ENCODE measurements at places on chromosomes 2 and 18. TPM values are rescaled to one million over a fixed set of nuclear protein-coding genes. Genes with fewer than 3 reads are reported as not detected.

- peaks cover 5% of the 10 kb centered on the region for H3K27me3 ChIP-seq
- DNase-seq = no peak
- no peaks in the 10 kb centered on the region for H3K4me1 ChIP-seq
- H3K27ac ChIP-seq = no peak overlapping the region
Observed at GRCh38 chr18:22594155-22594690, 176.5 kb upstream of the CTAGE1 start.

DNA sequence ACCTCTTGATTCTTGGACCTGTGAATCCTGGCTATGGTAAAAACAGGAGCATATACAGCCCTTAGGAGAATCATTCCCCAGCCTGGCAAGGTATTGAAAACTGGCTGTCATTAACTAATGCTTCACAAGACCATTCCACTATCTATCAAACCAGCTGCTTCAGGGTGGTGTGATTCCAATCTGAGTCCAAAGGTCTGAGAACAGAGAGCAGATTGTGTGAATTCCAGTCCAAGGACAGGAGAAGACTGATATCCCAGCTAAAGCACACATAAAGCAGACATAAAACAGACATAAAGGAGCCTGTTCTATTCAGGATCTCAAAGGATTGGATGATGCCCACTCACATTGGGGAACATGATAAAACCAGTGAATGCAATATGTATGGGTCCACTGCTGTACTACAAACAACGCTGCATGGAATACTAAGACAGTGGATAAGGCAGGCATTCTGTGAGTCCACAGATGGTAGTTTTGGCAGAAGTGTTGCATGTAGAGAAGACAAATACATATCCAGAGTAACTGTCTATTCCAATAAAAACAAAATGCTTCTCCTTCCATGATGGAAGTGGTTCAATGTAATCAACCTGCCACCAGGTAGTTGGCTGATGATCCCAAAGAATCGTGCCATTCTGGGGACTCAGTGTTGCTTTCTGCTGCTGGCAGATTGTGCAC, 363.9 kb downstream of the KCNJ3 start:
- no peaks in the 10 kb centered on the region for H3K27me3 ChIP-seq
- no peak overlapping the region for H3K4me3 ChIP-seq
- DNase-seq = no peak
- no peaks in the 10 kb centered on the region for H3K4me1 ChIP-seq

DNA sequence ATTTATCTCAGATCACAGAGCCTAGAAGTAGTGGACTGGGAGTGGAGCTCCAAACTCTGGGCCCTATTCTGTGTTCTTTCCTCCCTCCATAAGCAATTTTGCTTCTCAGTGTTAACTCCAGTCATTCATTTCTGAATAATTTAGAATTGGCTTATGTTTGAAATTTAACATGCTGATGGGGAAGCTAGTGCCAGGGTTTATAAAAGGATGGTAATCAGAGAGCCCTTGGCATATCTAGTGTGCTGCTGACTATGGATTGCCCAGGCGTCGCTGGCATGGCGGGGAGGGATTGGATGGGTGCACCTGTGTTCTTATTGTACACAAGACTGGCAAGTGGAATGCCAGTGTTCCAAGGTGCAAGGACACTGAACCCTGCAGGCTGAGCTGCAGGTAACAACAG, 177.1 kb downstream of the ACOXL start:
- DNase-seq = no peak
- no peak overlapping the region for H3K4me3 ChIP-seq
- H3K4me1 ChIP-seq = peaks cover 7% of the 10 kb centered on the region
- no peaks in the 10 kb centered on the region for H3K36me3 ChIP-seq

- H3K27me3 ChIP-seq = no peaks in the 10 kb centered on the region
- H3K4me1 ChIP-seq = peaks cover 27% of the 10 kb centered on the region
- no peaks in the 10 kb centered on the region for H3K36me3 ChIP-seq
- DNase-seq = no peak
Observed at GRCh38 chr2:37916512-37917082, 8.5 kb upstream of the RMDN2 start.

DNA sequence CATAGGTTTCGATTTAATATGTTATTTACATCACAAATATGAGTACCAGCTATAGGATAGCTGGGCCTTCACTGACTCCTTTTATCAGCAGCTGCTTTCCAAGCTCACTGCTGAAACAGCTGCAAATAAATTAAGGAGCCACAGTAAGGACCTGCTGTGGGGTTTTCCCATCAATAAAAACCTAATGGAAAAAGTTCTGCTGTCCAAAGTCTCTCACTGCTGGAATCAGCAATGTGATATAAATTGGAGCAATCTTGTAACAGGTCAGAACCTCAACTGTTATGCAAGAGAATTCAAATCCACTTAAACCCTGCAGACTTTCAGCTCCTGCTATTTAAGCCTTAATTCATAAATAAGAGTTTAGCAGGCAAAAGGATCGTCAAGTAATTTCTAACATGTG, 61.3 kb downstream of the NEB start:
- no peak overlapping the region for H3K27ac ChIP-seq
- H3K4me1 ChIP-seq = peaks cover 13% of the 10 kb centered on the region
- peaks cover 14% of the 10 kb centered on the region for H3K27me3 ChIP-seq
- H3K4me3 ChIP-seq = no peak overlapping the region
- no peaks in the 10 kb centered on the region for H3K36me3 ChIP-seq

DNA sequence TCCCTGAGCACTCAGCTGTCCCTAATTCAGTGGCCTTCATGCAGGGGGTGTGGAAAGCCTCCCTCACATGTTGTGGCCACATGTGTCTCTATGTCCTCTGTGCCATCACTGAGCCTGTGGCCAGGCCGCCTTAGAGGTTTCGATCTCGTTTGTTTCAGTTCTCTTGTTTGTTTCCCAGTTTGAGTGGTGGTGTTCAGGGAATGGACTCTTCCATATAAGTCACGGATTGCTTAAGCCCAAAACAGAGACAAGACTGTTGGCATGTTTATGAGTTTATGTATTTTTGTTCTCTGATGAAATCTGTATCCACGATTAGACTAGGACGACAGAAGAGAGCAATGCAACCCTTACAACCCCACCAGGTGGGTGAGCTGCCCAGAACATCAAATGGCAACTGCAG, 134.5 kb downstream of the CCBE1 start:
- peaks cover 52% of the 10 kb centered on the region for H3K4me1 ChIP-seq
- no peak for DNase-seq
- H3K4me3 ChIP-seq = no peak overlapping the region
- peaks cover 9% of the 10 kb centered on the region for H3K36me3 ChIP-seq
- no peak overlapping the region for H3K27ac ChIP-seq
- no peaks in the 10 kb centered on the region for H3K27me3 ChIP-seq

The CRYBA2 gene
- total RNA-seq = 179 TPM

DNA sequence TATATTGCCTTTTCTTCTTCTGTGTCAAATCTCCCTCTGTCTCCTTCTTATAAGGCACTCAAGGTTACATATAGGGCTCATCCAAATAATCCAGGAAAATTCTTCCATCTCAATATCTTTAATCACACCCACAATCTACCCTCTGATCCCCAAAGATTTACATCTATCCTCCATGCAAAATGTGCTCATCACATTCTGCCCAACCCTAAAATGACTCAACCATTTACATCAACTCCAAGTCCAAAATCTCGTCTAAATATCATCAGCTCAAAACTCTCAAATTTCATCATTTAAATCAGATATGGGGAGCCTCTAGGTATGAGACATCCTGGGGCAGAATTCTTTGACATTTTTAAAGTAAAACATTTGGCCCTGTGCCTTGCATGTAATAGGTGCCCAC, 1349.8 kb downstream of the SUCLG1 start:
- no peak overlapping the region for H3K27ac ChIP-seq
- H3K27me3 ChIP-seq = peaks cover 6% of the 10 kb centered on the region
- H3K4me1 ChIP-seq = no peaks in the 10 kb centered on the region
- DNase-seq = no peak

- no peaks in the 10 kb centered on the region for H3K36me3 ChIP-seq
- H3K27me3 ChIP-seq = peaks cover 3% of the 10 kb centered on the region
- DNase-seq = no peak
Observed at GRCh38 chr2:105187531-105187930, 54.0 kb upstream of the GPR45 start.

- no peaks in the 10 kb centered on the region for H3K27me3 ChIP-seq
- H3K4me3 ChIP-seq = no peak overlapping the region
- no peaks in the 10 kb centered on the region for H3K4me1 ChIP-seq
- no peaks in the 10 kb centered on the region for H3K36me3 ChIP-seq
- no peak overlapping the region for H3K27ac ChIP-seq
Observed at GRCh38 chr18:56738184-56738583, 87.0 kb downstream of the WDR7 start.

DNA sequence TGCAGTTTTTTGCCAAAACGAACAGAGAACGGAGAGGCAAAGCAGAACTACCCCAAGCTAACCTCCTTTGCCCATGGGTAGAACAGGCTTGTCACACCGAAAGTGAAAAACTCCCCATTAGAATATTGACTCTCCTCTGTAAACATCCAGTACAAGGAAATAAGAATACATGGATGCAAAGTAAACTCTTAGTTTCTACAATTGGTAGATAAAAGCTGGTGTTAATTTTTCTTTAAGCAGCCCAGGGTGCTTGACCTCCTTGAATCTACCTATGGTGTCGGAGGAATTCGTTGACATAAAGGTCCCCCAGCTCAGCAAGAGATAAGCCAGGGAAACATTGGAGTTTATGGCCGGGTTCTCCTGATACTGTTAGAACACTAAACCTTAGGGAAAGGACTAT, 48.4 kb upstream of the DSG1 start:
- H3K4me3 ChIP-seq = peak overlapping the region; percentile 2
- H3K27ac ChIP-seq = peak overlapping the region; percentile 67
- H3K27me3 ChIP-seq = no peaks in the 10 kb centered on the region
- peaks cover 13% of the 10 kb centered on the region for H3K4me1 ChIP-seq
- no peaks in the 10 kb centered on the region for H3K36me3 ChIP-seq

The LYPD6 gene
- 16.4 TPM for total RNA-seq

GRCh38 chr2:10008809-10009176, 34.6 kb upstream of the KLF11 start:
- H3K4me1 ChIP-seq = peaks cover 17% of the 10 kb centered on the region
- H3K27me3 ChIP-seq = no peaks in the 10 kb centered on the region
- H3K4me3 ChIP-seq = no peak overlapping the region

The CD207 gene
- total RNA-seq = not detected

The CPLX4 gene
- total RNA-seq = not detected
